MG63 (cell line): ENCODE measurements at places on chromosomes 7 and 10. TPM values are rescaled to one million over a fixed set of nuclear protein-coding genes. Genes with fewer than 3 reads are reported as not detected.

Gene GATAD1
- 5.2 and 6.0 TPM in 2 replicates for total RNA-seq

Gene PIP
- not detected in 2 replicates for total RNA-seq

Gene IKZF1
- total RNA-seq = not detected in 2 replicates

Gene NRG3
- total RNA-seq = not detected in 2 replicates

DNA sequence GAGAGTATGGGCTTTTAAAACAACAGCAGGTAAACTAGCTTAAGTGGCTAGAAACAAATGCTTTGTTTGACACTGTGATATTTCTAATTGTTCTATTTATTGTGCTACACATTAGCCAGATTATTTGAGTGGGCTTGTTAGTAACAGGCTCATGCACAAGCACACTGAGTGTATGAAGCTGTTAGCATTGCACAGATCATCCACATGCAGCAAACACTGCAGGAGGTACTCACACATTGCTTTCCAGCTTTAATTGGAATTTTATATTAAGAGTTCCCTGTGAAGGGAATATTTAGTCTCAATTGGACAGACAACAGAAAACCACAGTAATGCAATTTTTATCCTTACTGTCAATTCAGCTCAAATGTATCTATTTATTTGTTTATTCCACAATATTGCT lies 92.9 kb upstream of the ZNF804B start:
- DNase-seq = no peak

DNA sequence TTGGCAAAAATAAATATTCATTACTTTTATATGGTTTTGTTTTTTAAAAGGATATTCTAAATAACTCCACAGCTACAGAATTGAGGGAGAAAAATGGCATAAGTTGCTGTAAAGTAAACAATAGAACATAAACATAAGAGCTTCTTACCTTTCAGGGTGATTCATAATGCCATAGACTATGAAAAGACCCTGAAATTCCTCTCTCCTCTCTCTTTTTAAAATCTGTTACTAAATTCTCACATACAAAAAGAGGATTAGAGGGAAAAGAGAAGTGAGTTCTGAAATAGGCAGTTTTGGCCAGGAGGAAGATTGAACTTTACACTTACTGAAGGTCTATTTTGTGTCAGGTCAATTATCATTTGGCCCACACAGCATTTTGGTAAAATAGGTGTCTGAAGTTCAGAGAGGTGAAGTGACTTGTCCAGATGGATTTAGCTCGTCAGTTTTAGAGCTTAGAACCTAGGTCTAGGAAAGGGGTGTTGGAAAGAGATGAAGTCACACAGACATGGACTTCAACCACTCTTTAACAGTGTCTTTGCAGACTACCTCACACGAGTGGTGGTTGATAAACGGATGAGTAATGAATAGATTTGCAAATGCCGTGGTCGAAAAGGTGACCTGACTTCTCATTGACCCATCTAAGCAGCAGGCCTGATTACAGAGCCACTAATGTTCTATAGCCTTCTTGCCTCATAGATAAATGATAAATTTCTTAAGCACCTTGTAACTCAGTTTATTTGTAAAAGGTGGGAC lies 190.6 kb upstream of the CCDC6 start:
- no peak for DNase-seq

GRCh38 chr7:94832051-94832450 lies 75.3 kb upstream of the PPP1R9A start:
- no peak for DNase-seq

- no peak for DNase-seq
Measured at GRCh38 chr10:97378933-97379921, 21.9 kb downstream of the RRP12 start.

DNA sequence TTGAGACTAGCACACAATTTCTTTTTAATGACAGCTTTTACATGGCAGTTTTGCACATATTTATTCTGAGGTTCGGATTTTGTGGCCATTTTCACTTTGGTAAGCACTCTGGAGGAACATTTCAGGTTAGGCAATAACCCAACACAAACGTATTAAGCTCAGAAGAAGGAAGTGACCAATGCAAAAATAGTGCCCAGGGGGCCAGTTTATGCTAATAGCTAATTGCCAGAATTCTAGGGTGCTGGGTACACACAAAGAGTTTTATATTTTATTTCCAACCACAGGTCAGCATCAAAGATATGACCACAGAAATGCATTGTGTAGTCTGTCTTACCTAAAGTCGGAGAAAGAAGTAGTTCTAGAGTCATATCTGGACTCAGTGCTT lies 8.4 kb upstream of the AGR2 start:
- DNase-seq = no peak

GRCh38 chr7:1224086-1224716 lies 8.5 kb upstream of the UNCX start:
- DNase-seq = no peak

- DNase-seq = no peak
Measured at GRCh38 chr7:118052336-118052735, 131.6 kb upstream of the LSM8 start.

DNA sequence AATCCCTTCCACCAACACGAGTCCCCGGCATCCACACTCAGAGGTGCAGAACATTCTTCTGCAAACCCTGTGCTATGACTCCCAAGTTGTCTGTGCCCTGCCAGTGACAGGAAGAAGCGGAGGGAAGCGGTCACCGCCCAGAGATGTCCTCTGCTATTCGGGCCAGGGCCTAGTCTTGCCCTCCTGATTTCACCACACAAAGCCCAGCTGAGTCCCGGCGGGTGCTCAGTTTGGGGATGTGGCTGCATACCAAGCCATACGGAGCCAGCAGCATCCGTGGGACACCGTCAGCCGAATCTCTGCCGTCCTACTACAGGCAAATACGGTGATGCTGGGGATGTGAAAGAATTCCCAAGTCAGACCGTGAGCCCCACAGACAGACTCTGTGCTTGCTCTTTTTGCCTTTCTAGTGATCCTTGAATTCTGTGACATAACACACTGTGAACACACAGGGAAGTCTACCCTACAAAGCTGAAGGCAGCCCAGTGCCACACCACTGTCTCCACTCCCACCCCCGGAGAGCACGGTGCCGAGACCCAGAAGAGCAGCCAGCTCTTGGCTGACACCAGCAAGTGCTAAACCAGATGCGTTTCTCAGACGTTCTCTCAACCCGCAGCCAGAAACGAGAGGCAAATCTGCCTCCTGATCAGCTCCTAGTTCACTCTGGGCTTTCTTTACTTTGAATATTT lies 2.0 kb downstream of the STK32C start:
- DNase-seq = no peak

DNA sequence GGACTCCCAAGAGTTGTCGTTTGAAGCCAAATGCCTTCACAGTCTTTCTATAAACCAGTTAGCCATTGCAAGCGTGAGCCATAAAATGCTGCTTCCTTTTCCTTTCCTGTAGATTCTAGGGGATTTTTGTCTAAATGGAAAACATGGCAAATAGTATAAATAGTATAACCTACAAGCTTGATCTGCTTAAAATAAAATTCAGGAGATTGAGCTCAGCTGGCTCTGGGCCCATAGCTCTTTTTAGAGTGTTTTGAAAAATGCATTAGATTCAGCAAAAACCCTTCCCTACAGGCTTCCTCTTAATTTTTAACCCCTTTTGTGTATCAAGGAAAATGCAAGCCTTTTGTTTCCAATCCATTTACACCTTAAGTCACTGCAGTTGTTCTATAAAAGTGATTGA lies 190.1 kb upstream of the GDF10 start:
- no peak for DNase-seq

DNA sequence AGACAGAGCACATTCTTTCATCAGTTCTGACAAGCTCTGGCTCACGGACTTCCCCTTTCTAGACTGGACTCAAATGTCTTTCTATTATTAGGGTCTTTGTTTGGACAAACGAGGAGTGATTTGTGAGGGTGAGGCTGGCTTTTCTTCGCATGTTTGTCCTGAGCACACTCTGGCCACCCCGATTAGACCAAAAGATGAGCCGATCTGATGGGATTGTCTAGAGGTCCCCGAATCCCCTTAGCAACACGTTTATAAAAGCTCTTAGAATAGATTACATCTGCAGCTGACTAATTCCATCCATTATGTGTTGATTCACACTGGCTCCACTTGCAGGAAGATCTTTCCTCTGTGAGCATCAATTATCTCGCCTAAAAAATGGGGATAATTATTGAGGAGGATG lies 675.4 kb upstream of the AUTS2 start:
- no peak for DNase-seq

- DNase-seq = no peak
Measured at GRCh38 chr7:30312178-30312577, 27.8 kb downstream of the ZNRF2 start.

DNA sequence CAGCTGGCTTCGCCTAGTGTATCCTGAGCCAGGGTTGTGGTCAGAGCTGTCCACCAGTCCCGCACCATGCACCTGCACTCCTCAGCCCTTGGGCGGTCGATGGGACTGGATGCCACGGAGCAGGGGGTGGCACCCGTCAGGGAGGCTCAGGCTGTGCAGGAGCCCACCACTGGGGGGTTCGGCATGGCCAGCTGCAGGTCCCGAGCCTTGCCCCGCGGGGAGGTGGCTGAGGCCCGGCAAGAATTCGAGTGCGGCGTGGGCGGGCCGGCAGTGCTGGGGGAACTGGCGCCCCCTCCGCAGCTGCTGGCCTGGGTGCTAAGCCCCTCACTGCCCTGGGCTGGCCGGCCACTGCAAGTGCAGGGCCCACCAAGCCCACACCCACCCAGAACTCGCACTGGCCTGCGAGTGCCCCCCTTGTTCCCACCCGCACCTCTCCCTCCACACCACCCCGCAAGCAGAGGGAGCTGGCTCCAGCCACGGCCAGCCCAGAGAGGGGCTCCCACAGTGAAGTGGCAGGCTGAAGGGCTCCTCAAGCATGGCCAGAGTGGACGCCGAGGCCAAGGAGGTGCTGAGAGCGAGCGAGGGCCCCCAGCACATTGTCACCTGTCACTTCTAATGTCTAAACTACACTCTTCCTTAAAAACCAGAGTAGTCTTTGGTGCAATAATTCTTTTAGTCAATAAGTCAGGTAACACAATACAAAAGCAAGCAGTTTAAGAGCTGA lies 11.0 kb downstream of the FAM25A start:
- no peak for DNase-seq
